ENCODE measurements at places on chromosomes 4 and X.

- no peak for DNase-seq
These were observed 109.1 kb downstream of the ANAPC4 start for GRCh38 chr4:25486171-25486570.

DNA sequence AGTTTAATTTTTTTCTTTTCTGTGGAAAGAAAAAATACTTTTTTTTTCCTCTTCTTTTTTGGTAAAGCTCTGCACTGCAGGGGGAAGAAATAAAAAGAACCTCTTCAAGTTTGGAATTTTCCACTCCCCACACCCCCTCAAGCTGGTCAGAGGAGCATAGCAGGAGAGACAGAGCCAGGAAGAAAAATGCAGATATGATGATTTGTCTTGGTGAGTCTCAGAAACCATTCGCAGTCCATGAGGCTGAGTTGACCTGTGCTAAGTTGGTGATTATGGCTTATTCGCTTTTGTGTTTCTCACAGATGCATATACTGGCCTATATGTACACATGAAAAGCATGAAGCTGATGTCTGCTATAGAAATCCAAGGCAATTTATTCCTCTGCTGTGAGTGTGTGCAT is 205.9 kb downstream of the LDB2 start:
- DNase-seq, result no peak

GRCh38 chr4:87078987-87079486 is 141.4 kb downstream of the KLHL8 start:
- no peak for DNase-seq

DNA sequence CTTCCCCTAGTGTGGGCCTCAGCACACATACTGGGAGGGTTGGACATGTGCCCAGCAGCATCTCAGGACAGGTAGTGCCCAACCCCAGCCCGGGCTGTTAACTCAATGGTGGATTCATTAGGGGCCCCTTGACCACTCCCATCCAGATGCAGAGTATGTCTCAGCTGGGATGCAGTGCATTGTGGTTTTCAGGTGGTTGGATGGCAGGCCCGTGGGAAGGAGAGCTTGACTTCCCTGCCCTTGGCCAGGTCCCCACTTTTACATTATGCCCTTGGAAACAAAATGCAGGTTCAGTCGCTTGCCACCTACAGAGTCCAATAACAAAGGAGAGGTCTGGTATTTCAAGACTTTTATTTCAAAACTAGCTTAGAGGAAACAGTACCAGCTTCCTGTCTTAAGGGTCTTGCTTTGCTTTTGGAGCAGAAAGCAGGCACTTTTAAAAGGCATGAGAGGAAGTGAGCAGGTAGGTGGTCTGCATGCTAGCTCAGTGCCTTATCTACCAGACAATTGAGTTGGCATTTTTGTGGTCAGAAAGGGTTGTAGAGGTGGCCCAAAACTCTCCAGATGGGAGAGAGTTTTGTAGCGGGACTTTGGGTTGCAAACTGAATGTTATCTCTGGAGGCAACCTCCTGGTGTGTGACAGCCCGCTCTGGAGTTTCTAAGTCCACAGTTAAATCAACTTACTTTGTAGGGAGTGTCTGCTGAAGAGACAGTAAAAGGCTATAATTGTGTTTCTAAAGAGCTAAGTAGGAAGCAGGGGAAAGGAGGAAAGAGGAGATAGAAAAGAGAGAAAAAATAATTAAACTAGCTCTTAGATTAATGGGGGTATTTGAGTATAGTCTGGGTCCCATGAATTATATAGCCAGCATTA is 171.0 kb downstream of the GALNTL6 start:
- DNase-seq, result no peak

- no peak for DNase-seq
These were observed 281.0 kb upstream of the MAOA start for GRCh38 chrX:43375136-43375535.

DNA sequence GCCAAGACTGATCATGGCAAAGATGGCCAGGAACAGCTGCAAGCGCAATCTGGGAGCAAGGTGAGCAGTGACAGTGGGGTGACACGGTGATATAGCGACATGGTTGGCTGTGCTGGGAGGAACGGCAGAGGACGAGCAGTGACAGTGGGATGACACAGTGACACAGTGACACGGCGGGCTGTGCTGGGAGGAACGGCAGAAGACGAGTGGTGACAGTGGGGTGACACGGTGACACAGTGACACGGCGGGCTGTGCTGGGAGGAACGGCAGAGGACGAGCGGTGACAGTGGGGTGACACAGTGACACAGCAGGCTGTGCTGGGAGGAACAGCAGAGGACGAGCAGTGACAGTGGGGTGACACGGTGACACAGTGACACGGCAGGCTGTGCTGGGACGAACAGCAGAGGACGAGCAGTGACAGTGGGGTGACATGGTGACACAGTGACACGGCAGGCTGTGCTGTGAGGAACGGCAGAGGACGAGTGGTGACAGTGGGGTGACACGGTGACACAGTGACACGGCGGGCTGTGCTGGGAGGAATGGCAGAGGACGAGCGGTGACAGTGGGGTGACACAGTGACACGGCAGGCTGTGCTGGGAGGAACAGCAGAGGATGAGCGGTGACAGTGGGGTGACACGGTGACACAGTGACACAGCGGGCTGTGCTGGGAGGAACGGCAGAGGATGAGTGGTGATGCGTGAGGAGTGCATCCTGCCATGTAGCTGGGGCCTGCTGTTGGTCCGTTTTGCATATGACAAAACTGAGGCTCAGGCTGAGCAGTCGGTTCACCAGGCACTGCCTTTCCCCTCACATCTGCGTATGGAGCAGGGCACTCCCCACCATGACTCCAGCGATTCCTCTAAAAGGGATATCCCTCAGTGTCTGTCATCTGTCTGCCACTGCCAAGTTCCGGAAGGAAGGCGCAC is 36.0 kb upstream of the MXD4 start:
- no peak for DNase-seq

DNA sequence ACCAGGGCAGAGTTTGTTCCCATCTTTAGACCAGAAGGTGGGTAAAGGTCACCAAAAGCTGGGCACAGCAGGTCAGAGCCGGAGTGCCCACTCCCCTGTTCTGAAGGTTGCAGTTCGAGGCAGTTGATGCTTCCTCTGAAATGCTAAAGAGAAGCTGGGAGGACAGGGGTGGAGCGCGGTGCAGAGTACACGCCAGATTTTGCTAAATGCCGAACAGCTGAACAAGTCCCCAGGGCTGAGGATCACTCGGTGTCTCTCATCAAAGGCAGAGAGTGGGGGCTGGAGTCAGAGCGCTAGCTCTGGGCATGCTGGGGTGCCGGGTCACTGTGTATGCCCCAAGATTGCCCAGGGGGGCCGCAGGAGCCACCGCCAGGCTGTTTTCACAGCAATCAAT is 197.0 kb downstream of the BCOR start:
- no peak for DNase-seq

- no peak for DNase-seq
These were observed 70.4 kb upstream of the AGA start for GRCh38 chr4:177512646-177513045.

GRCh38 chr4:74437866-74438265 is 7.1 kb upstream of the AREG start:
- no peak for DNase-seq

- no peak for DNase-seq
These were observed 67.0 kb upstream of the FAM9A start for GRCh38 chrX:8868070-8868773.

DNA sequence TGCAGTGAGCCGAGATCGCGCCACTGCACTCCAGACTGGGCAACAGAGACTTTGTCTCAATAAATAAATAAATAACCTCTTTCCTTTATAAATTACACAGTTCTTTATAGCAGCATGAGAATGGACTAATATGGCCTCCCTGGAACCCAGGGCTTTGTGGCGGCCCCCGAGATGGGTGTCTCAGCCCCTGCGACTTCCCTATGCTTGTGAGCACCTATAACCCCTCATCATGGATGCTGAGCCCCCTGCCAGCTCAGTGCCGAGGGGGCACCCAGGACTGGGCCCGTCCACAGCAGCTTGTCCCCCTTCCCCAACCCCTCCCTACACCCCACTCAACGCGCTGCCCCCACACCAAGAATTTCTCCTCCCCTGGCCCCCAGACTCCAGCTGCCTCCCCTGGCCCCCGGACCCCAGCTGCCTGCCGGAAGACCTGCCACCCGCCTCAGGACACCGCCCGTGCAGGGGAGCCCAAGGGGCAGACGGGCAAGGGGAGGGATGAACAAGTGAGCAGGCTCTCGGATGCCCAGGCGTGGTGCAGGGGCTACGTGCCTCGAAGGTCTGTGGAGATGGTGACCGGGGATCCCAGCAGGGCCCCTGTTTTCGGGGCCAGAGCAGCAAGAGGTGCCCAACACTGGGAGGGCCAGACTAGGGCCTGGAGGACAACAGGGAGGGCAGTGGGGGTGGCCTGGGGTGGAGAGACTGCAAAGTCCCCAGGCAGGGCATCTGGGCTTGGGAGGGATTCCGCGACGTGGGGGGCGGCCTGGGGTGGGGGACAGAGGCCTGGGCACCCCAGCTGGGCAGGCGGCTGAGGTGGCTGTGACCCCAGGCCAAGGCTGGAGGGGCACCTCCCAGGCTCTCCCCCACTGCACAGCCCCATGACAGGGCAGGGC is 74.0 kb downstream of the FAM53A start:
- no peak for DNase-seq

DNA sequence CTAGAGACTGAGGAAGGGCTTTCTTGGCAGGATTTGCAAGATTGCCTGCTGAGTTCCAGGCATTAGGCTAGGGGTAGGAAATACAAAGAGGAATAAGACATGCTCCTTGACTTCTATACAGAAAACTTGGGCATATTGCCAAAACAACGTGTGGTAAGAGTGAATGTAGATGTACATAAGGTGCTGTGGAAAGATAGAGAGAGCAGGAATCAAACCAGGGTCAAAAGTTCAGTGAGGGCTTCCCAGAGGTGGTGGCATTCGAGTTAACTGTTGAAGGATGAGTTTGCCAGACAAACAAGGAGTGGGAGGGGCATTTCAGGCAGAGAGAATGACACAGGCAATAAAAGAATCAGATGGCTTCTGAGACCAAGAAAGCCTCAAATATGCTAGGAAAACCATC is 187.9 kb downstream of the KDR start:
- no peak for DNase-seq

DNA sequence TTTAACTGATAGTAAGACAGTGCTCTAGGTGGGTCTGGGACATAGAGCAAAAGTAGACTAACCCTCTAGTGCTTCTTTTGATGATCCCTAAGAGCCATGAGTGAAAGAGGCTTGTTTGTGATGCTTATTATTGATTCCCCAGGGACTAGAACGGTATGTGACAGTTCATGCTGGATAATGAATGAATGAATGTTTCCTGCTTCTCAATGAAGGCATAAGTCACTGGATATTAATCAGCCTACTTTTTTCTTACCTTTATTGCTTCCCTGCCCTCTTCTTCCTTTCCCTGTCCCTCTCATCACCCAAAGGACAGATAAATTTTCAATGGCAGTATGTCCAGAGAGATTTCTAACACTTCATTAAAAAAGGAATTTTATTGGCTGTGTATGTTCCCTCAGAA is 486.2 kb downstream of the RPA4 start:
- no peak for DNase-seq

DNA sequence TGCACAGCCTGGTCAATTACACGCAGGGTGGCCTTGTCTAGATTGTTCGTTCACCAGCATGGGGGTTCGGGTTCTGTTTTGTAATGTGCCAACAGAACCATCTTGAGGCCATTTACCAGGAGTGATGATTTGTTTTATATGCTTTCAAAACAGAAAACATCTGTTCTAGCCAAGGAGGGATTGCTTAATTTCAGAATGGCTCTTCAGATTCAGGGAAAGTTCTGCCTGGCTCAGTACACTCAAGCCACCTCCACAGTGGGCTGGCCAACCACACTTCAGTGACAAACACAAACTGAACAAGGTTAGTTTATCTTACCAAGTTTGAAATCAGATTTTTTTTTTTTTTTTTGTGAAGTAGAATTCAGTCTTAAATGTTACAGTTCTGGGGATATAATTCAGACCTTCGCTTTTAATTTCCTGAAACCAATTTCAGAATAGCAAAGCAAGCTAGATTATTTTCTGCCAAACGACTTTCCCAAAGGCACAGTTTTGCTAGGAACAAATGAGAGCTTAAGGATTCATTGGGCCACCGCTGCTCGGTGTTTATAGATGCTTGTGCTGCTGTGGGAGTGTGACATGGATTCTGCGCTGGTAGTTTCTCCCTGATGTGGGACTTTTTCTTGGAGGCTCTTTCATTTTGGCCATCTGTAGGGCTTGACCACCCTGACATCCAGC is 23.4 kb downstream of the SMS start:
- DNase-seq, result no peak

- DNase-seq, result no peak
These were observed 30.2 kb downstream of the GPRIN3 start for GRCh38 chr4:89277412-89277811.

DNA sequence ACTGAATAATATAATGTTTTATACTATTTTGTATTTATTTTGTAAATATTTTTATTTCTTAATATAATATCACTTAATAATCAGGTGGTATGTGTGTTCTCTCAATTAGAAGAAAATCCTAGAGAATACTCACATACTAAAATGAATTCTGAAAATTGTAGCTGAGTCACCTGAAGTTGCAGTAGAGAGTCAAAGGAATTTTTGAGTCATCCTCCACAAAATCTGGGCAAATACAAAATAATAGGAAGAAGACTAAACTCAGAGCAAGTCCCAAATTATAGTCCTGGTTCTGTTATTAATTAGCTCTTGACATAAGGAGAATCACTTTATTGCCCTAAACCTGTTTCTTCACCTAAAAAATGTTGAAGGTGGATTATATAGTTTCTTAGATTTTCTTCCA is 57.8 kb downstream of the SPATA4 start:
- no peak for DNase-seq

DNA sequence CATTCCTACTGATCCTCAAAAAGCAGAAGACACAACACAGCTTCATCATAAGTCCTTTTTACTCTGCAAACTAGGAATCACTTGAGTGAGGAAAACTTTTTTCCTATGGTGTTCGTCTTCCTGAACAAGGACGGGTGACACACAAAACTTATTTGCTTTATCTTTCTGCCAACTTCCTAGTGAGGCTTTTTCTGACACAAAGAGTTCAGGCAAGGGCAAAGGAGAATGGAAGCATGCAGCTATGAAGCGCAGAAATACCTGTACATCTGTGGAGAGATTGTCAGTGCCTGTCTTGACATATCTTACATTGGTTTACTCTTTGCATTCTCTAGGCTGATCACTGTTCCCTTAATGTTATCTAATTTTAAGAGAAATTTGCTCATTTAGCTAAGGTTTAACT is 548.0 kb upstream of the IGFBP7 start:
- DNase-seq, result no peak

- no peak for DNase-seq
These were observed 79.0 kb downstream of the PDGFRA start for GRCh38 chr4:54308110-54308509.

DNA sequence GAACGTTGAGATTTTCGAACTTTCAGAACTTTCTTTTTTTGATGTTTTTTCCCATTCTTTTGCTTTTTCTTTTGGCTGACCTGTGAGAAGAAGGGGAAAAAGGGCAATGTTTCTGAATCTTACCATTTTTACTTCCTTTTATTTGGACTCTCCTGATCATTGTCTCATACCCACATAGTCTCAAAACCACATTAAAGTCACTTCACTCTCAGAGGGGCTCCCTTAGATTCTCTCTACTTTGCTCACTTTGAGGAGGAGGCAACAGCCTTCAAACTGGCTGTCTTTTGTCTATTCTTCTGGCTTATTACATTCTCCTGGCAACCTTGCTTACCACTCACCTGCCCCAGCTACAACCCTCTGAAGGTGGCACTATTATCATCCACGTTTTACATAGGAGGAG is 3.7 kb downstream of the CXCL9 start:
- no peak for DNase-seq

All from central memory CD4-positive, alpha-beta T cell (primary cell).